ENCODE measurements at places on chromosomes 16 and 17.

GRCh38 chr16:70430667-70431536 lies 8.0 kb downstream of the ST3GAL2 start:
- no peak for DNase-seq

- no peak for DNase-seq
These were observed 12.4 kb upstream of the YWHAE start for GRCh38 chr17:1412185-1413110.

DNA sequence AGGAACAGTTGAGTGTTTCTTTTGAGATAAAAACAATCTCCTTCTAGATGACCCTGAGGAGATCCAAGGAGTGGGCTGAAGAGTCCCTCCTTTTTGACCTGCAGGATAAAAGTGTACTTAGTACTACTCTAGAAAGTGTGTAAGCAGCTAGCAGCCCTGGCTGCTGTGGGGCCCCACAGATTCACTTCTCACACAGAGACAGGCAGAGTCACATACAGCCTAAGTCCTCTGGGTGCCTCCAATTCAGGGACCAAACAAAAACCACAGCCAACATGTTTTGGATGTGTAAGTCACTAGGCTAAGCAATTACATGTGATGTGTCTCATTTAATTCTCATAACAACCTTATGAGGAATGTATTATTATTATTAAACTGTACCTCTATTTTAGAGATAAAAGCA lies 97.1 kb downstream of the TMEM100 start:
- DNase-seq = no peak

DNA sequence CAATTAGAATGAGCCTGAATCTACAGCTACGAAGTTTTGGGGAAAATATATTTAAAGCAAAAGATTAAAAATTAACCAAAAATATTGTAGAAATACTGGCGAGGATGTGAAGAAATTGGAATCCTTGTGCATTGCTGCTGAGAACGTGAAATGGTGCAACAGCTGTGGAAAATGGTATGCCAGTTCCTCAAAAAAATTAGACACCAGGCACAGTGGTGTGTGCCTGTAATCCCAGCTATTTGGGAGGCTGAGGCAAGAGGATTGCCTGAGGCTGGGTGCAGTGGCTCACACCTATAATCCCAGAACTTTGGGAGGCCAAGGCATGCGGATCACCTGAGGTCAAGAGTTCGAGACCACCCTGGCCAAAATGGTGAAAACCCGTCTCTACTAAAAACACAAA lies 119.9 kb upstream of the TMEM97 start:
- no peak for DNase-seq

- DNase-seq = peak; percentile 77
These were observed 96.4 kb upstream of the SHISA6 start for GRCh38 chr17:11144358-11145233.

- DNase-seq = no peak
These were observed 4.5 kb downstream of the VPS4A start for GRCh38 chr16:69315486-69316311.

- DNase-seq = no peak
These were observed 108.9 kb downstream of the GNAO1 start for GRCh38 chr16:56300242-56300623.

DNA sequence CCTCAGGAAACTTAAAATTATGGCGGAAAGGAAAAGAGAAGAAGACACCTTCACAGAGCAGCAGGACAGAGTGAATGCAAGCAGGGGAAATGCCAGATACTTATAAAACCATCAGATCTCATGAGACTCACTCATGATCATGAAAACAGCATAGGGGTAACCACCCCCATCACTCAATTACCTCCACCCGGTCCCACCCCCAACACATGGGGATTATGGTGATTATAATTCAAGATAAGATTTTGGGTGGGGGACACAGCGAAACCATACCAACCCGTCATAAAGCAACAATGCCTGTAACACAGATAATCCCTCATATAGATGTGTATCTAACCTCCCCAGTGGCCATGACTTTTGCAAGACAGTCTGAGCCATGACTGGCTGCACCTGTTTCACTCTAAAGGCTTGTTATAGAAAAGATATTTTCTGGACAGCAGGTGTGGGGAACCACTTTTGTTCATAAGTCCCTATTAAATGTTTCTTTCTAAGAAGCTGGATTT lies 7.0 kb upstream of the GSDMA start:
- no peak for DNase-seq

DNA sequence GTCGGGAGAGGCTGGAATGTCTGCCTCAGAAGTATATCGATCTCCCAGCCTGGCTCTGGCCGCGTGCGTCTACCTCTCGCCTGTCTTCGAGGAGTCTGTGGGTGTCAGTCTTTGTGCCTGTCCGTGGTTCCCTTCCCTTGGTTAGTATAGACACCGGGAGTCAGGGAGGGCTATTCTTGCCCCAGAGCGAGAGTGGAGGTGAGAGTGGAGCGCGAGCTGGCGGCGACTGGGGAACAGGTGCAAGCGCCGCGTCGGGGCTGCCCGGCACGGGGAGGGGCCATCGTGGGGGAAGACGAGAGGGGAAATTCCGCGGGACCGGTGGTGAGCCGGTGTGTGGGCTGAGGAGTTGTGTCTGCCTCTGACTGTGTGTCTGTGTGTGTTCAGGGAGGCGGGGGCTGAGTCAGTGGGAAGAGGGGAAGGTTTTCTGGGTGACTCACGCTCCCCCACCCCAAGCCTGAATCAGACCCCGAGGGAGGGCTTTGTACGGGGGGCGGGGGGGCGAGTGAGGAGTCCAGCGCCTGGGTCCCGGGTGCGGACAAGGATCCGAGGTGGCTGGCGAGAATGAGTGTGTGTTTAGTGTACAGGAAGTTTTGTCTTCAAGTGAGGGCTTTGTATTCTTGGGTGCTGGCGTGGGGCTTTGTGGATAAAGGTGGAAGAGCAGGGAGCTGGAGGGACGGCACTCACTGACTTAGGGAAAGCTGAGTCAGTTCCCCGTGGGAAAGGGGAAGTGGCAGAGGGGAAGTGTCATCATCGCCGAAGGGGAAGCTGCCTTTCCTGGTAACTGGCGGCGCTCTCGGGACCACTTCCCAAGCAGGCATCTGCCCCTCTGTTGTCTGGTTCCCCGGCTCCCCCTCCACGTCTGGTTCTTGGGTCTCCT lies 8.6 kb downstream of the KDM6B start:
- no peak for DNase-seq
